Neural progenitor cell (in vitro differentiated cells): ENCODE measurements at places on chromosomes 5 and 9. TPM values are rescaled to one million over a fixed set of nuclear protein-coding genes. Genes with fewer than 3 reads are reported as not detected.

Gene PRSS3
- not detected in 2 replicates for total RNA-seq

GRCh38 chr9:131826966-131827525, 87.2 kb upstream of the RAPGEF1 start:
- no peak overlapping the region for H3K4me3 ChIP-seq
- no peaks in the 10 kb centered on the region for H3K36me3 ChIP-seq
- no peaks in the 10 kb centered on the region for H3K4me1 ChIP-seq
- H3K27me3 ChIP-seq = no peaks in the 10 kb centered on the region

Gene PCDHGB4
- 10.4 and 14.9 TPM in 2 replicates for total RNA-seq

Gene EGR1
- total RNA-seq = 25.1 and 31.3 TPM in 2 replicates

DNA sequence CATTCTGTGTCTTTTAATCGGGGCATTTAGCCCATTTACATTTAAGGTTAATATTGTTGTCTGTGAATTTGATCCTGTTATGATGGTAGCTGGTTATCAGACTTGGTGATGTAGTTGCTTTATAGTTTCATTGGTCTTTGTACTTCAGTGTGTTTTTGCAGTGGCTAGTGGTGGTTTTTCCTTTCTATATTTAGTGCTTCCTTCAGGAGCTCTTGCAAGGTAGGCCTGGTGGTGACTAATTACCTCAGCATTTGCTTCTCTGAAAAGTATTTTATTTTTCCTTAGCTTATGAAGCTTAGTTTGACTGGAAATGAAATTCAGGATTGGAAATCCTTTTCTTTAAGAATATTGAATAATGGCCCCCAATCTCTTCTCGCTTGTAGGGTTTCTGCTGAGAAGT, 156.9 kb downstream of the CNTLN start:
- H3K4me3 ChIP-seq = no peak overlapping the region
- H3K36me3 ChIP-seq = no peaks in the 10 kb centered on the region
- no peak overlapping the region for H3K27ac ChIP-seq
- DNase-seq = no peak
- no peaks in the 10 kb centered on the region for H3K27me3 ChIP-seq

GRCh38 chr9:14156046-14156445, 157.9 kb downstream of the NFIB start:
- H3K4me3 ChIP-seq = no peak overlapping the region
- H3K4me1 ChIP-seq = peaks cover 11% of the 10 kb centered on the region
- DNase-seq = no peak
- H3K27ac ChIP-seq = no peak overlapping the region
- no peaks in the 10 kb centered on the region for H3K36me3 ChIP-seq

DNA sequence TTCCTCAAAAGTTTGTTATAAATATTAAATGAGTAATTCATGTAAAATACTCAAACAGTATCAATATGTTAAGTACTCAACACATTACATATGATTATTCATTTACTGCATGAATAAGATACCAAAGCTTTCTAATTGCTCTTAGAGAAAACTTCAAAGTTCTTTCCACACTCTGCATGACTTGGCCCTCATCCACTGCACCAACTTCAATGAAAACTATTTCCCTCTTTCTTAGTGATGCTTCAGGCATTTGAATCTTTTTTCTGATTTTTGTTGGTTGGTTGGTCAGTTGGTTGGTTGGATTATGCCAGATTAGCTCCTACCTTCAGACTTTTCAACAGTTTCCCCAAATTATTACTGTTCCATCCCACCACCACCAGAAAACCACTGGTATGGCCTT, 314.7 kb upstream of the RGMB start:
- no peak overlapping the region for H3K27ac ChIP-seq
- H3K4me1 ChIP-seq = peaks cover 4% of the 10 kb centered on the region
- H3K4me3 ChIP-seq = no peak overlapping the region
- no peaks in the 10 kb centered on the region for H3K36me3 ChIP-seq
- H3K27me3 ChIP-seq = no peaks in the 10 kb centered on the region

GRCh38 chr9:109277451-109277850, 43.4 kb downstream of the EPB41L4B start:
- no peak for DNase-seq
- no peak overlapping the region for H3K27ac ChIP-seq
- H3K27me3 ChIP-seq = no peaks in the 10 kb centered on the region
- H3K4me1 ChIP-seq = no peaks in the 10 kb centered on the region
- H3K36me3 ChIP-seq = no peaks in the 10 kb centered on the region

DNA sequence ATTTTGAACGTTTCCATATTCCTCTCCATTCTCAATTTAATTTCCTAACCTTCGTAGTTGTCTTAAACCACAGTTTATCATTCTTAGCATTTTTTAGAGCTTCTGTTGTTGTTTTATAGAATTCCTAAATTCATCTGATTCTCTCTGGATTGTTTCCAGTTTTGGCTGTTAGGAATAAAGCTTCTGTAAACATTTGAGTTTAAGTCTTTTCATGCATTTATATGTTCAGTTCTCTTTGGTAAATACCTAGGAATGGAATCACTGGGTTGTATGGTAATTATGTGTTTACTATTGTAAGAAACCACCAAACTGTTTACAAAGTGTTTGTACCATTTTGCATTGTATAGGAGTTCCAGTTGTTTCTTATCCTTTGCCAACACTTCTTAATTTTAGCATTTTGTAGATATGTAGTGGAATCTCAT, 29.7 kb downstream of the GPR21 start:
- H3K27me3 ChIP-seq = no peaks in the 10 kb centered on the region
- peaks cover 10% of the 10 kb centered on the region for H3K36me3 ChIP-seq
- no peak overlapping the region for H3K4me3 ChIP-seq
- no peak overlapping the region for H3K27ac ChIP-seq
- DNase-seq = no peak

Gene DNAH5
- 0.39 and 0.62 TPM in 2 replicates for total RNA-seq

DNA sequence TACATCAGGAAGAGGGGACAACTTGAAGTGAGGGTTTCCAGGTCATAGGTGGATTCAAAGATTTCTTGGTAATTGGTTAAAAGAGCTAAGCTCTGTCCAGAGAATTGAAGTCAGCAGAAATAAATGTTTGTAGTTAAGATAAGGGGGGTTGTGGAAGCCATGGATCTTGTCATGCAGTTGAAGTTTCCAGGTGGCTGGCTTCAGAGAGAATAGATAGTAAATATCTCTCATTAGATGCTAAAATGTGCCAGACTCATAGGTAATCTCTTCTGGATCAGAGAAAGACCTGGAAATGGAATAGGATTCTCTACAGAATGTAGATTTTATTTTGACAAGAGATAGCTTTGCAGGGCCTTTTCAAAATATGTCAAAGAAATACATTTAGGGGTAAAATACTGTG, 491.7 kb downstream of the PRR16 start:
- no peaks in the 10 kb centered on the region for H3K27me3 ChIP-seq
- no peak overlapping the region for H3K27ac ChIP-seq
- no peak for DNase-seq
- H3K4me3 ChIP-seq = no peak overlapping the region
- no peaks in the 10 kb centered on the region for H3K4me1 ChIP-seq
